ENCODE measurements at places on chromosomes 1 and 21. TPM values are rescaled to one million over a fixed set of nuclear protein-coding genes. Genes with fewer than 3 reads are reported as not detected.

SCAF4 gene
- total RNA-seq = 52.2 TPM

CYP4Z1 gene
- total RNA-seq = not detected

SEC16B gene
- not detected for total RNA-seq

CATSPERE gene
- total RNA-seq = not detected

FUBP1 gene
- 199 TPM for total RNA-seq

GPX7 gene
- total RNA-seq = not detected

DNA sequence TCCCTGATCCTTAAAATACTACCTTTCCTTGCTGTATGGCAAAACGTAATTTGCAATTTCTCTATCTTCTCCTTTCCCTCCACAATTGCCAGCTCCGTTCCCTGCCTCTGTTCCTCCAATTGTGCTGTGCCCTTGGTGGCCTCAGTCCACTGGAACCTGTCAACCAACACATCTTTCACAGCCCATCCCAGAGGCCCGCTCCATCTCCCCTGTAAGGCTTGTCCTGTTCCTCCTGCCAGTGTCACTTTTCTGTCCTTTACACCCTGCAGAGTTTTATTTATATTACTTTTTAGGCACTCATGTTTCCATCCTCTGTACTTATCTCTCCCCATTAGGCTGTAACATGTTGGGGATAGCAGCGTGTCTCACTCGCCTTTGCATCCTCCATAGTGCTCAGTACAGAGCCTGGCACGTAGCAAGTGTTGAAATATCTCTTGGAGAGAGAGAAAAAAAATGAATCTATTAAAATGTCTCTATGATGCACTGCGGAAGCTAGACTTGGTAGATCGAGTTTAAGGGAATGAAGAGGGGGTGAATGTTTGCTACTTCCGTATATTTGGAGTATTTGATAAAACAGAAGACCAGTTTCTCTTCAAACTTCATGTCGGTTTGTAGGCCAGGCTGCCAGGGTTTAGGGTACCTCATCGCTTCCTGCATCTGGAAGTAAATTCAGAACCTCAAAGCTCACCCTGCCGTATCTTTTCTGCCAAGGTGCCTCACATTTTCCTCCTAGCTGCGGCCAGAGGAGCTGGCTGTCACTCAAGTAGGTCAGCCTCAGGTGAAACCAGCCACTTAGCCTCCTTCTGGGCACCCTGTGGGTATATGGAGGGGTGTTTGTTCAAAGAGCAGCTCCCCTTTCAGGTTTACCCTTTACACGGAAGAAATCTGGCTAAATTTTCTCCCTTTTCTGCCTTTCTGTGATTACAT lies 303.8 kb downstream of the TM2D1 start:
- DNase-seq = no peak
- no peaks in the 10 kb centered on the region for H3K27me3 ChIP-seq
- no peak overlapping the region for H3K27ac ChIP-seq
- peaks cover 9% of the 10 kb centered on the region for H3K36me3 ChIP-seq
- H3K4me3 ChIP-seq = no peak overlapping the region

DNA sequence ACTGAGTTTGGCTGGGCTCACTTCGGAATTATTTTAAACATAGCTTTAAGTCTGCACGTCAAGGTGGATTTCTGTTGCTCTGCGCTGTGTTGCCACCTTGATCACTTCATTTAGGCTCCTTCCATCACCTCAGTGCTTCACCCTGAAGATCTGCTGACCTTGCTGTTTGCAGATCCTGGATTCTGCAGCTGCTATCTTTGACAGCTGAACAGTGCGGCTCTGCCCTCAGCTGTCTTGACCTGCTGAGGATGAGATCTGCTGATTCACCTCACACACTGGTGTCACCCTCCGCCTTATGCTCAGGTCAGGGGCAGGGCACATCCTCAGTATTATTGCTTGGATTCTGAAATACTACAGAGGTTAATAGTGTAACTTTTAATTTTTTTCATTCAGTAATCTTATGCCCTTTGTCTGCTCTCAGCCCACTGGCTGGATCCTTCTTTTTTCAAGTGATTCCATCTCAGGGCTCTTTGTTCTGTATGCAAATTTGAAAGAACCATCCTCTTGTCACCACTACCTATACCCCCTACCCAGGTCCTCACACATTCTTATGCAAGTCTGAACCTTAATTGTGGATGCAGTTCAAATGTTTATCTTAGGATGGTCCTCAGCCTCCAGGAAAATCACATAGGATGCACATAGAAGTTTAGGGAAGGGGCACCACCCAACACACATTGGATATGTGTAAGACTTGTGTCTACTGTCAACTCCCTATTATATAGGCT lies 364.0 kb downstream of the OLFM3 start:
- no peaks in the 10 kb centered on the region for H3K4me1 ChIP-seq
- H3K4me3 ChIP-seq = no peak overlapping the region
- DNase-seq = no peak
- no peaks in the 10 kb centered on the region for H3K27me3 ChIP-seq

- H3K36me3 ChIP-seq = no peaks in the 10 kb centered on the region
- H3K27ac ChIP-seq = no peak overlapping the region
- no peak for DNase-seq
- no peaks in the 10 kb centered on the region for H3K27me3 ChIP-seq
- no peak overlapping the region for H3K4me3 ChIP-seq
Observed at GRCh38 chr1:74964508-74965102, 169.6 kb upstream of the LHX8 start.

DNA sequence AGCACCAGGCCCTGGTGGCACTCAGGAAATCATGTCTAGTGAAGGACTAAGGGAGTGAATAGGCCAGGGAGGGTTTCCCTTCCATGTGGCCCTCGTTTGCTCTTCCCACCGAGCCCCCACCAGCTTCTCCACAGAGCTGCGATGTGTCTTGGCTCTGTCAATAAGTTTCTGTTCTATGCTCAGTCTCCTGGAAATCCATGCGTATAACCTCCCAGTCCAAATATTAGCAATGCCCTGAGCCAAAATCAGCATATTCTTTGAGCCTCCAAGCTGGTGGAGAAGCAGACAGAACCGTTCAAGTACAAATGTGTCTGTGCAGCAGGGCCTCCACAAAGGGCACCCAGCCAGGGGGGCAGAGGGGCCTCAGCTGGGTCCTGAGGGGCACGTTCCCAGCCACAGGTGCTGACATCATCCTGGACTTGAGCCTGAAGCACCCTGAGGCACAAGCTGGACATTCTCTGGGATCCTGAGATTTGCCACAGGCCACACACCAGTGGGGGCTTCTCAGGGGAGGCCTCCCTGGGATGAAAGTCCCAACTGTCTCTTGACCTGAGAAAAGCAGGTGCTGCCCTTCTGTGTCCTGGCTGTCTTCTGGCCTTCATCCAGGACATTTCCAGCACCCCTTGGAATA lies 350.5 kb upstream of the VAMP3 start:
- H3K36me3 ChIP-seq = no peaks in the 10 kb centered on the region
- H3K27me3 ChIP-seq = peaks cover 30% of the 10 kb centered on the region
- no peak overlapping the region for H3K27ac ChIP-seq
- no peaks in the 10 kb centered on the region for H3K4me1 ChIP-seq

GRCh38 chr1:221306239-221306638 lies 427.0 kb downstream of the HLX start:
- no peaks in the 10 kb centered on the region for H3K27me3 ChIP-seq
- no peaks in the 10 kb centered on the region for H3K36me3 ChIP-seq
- no peak overlapping the region for H3K4me3 ChIP-seq
- no peaks in the 10 kb centered on the region for H3K4me1 ChIP-seq
- H3K27ac ChIP-seq = no peak overlapping the region

- H3K4me3 ChIP-seq = peak overlapping the region; percentile 72
- no peak for DNase-seq
- H3K27me3 ChIP-seq = peaks cover 9% of the 10 kb centered on the region
- no peaks in the 10 kb centered on the region for H3K36me3 ChIP-seq
Observed at GRCh38 chr1:178092878-178093493, 918 bp upstream of the RASAL2 start.

GRCh38 chr1:6509919-6510291 lies 18.4 kb upstream of the PLEKHG5 start:
- H3K27ac ChIP-seq = no peak overlapping the region
- DNase-seq = no peak
- no peaks in the 10 kb centered on the region for H3K36me3 ChIP-seq
- peaks cover 52% of the 10 kb centered on the region for H3K27me3 ChIP-seq
- no peak overlapping the region for H3K4me3 ChIP-seq

DNA sequence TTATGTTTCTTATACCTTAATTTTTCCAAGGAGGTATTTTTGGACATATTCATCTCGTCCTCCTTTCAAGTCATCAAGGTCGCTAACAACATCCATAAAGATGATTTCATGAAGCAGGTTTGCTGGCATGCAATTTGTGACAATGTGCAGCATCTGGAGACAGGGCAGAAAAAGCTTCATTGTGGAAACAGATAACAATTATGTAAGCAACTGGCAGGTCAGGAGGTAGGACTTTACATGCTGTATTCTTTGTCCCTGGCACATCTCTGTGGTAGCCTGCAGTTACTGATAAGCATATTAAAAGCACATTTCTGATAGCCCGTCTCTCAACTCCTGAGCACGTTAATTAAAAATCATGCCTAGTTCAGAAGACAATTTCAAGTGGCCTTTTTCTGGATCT lies 156.8 kb downstream of the LEPR start:
- no peak overlapping the region for H3K4me3 ChIP-seq
- no peak overlapping the region for H3K27ac ChIP-seq
- peaks cover 5% of the 10 kb centered on the region for H3K4me1 ChIP-seq
- no peak for DNase-seq
- no peaks in the 10 kb centered on the region for H3K27me3 ChIP-seq

DNA sequence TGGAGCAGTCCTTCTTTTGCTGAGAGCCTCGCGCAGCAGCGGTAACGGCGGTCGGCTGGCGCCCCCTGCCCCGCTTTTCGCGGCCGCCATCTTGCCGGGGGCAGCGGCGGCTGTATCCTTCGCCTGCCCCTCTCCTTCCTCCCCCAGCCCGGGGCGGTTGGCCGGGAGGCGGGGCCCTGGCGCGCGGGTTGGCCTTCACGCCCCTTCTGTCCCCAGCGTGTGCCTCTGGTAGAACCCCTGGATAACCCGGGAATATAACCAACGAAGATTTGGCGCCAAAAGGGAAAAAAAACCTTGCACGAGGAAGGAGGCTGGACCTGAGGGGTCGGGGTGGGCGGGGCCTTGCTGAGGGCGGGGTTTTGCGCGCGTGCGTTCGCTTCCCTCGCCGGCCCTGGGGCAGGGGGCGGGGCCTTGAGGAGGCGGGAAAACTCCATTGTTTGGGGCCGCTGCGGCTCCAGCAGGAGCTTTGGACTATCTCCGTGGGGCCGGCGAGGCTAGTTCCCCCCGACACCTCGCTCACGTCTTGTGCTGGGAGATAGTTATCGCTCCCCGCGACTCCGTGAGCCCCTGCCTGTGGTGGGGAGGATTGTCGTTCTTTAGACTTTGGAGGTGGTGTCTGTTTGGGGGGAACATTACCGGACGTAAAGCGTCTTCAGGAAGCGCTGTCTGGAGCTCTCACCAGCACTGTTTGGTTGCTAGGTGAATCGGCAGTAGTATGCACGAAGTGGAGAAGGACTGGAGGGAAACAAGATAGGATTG lies 689 bp downstream of the NASP start:
- H3K4me1 ChIP-seq = peaks cover 6% of the 10 kb centered on the region
- peak; percentile 94 for DNase-seq
- H3K27ac ChIP-seq = peak overlapping the region; percentile 97

GRCh38 chr21:19256934-19257660 lies 853.5 kb upstream of the TMPRSS15 start:
- no peak for DNase-seq
- H3K4me3 ChIP-seq = no peak overlapping the region
- H3K4me1 ChIP-seq = no peaks in the 10 kb centered on the region
- H3K36me3 ChIP-seq = no peaks in the 10 kb centered on the region
- H3K27ac ChIP-seq = no peak overlapping the region
- no peaks in the 10 kb centered on the region for H3K27me3 ChIP-seq

All from K562 (cell line).